ENCODE measurements at places on chromosomes 4 and X.

DNA sequence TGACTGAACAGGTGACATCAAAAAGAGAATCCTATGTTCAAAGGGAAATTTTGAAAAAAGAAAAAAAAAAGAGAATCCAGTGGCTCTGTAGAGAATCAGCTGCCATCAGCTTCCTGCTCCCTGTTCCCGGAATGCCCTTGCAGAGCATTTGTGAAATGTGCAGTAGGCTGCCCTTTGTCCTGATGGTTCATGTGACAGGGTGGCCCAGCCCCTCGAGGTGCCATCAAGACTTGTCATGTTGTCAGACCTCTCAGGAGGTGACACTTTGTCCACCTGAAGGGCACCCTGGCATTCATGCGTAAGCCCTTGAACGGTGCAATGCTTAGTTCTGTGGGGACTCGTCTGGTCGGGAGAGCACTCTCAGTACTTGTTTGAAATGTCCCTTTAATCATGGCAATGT lies 71.4 kb downstream of the CLDN34 start:
- no peak for DNase-seq

- DNase-seq, result no peak
These were observed 101.2 kb downstream of the NCAPG start for GRCh38 chr4:17912011-17912410.

DNA sequence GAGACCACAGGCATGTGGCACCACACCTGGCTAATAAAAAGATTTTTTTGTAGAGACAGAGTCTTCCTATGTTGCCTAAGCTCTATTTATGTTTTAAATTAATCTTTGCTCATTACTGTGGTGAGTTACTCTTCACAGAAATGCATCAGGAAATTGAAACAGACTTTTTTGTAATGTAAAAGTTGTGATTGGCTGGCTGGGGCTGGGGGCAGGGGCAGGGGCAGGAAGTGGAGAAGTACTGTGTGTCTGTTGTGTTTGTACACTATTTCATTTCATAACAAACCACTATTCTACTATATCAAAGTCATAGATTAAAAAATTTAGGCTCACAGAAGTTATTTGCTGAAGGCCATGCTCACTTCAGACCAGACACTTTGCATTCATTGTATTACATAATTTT lies 19.1 kb upstream of the ABRAXAS1 start:
- no peak for DNase-seq

- DNase-seq, result no peak
These were observed 58.9 kb downstream of the HTRA3 start for GRCh38 chr4:8328456-8328855.

DNA sequence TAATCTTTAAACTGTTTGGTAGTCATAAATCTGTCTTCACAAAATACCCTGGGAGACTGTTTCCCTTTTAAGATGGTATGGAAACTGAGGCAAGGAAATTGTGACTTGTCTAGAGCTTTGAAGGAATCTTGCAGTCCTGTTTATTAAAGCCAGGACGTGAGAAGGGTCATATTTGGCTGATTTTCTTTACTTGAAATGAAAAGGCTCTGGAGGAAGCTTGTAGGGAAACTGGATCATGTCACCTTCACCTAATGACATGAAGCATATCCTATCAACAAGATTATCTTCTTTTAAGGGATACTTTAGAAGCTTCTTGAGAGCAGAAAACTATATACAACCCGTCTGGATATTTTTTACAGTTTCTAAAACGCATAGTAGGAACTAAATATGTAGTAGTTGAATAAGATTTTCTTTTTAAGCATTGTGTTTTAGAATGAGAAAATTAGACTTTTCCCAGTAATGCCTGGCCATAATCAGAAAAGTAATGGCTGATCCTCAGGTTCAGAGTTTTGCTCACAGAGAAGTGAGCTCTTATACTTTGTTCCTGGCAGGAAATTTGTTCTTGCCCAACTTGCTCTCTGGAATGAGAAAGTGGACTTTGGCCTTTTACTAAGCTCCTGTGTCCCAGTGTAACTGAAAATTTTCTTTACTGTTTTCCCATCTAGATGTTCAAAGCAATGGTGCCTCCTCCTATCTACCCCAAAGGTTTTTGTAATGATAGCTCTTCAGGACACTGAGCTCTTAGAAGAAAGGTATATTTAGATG lies 136.8 kb upstream of the AFF2 start:
- no peak for DNase-seq

GRCh38 chr4:169849456-169849855 lies 91.7 kb upstream of the HPF1 start:
- no peak for DNase-seq

- no peak for DNase-seq
These were observed 1.5 kb downstream of the TSPAN5 start for GRCh38 chr4:98656886-98657285.

DNA sequence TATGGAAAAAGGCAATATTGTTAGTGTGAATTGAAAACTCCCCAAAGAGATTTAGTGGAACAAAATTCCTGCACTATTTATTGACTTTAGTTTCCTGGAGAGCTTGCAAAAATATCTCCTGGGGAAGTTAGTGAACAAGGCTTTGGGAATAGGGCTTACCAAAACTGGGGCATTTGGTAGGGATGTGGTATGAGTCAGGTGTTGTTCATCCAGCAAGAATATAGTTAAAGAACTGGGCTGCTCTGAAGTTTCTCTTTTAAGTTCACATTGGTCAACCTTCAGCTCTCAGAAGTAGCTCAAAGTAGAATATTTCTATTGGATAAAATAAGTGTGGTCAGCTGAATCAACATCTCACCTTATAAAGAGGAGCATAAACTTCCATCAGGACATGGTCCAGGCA lies 185.0 kb downstream of the CPE start:
- DNase-seq, result no peak

DNA sequence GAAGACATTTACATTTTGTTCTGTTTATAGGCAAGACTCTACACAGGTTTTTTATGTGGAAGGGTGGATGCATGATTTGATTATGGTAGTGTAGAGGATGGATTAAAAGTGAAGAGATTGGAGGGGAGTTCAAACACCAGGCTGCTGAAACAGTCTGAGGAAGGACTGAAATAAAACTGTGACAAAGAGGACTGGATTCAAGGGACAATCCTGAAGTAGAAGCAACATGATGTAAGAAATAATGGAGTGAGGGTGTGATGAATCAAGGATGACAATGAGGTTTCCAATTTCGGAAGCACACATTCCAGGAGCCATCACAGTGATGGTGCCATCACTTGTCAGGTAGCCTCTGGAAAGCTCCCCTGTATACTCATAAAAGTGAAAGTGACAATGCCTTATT lies 103.5 kb downstream of the SYNPO2 start:
- no peak for DNase-seq

DNA sequence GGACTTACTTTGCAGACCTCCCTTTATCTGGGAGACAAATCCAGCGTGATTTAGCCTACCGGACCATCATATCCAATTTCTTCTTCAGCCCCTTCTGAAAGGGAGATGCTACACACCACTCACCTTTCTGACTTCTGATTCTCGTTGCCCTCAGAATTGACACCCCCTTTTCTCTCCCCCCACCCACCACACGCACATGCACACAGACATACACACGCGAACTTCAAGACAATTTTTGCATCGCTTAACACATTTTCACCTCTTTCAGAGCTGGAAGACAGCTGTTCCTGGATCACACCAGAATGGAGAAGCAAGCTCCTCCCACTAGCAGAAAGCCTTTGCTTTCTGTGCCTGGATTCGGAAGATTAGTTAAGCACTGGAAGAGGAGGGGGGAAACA lies 1.0 kb upstream of the SNCA start:
- DNase-seq, result peak; percentile 36

DNA sequence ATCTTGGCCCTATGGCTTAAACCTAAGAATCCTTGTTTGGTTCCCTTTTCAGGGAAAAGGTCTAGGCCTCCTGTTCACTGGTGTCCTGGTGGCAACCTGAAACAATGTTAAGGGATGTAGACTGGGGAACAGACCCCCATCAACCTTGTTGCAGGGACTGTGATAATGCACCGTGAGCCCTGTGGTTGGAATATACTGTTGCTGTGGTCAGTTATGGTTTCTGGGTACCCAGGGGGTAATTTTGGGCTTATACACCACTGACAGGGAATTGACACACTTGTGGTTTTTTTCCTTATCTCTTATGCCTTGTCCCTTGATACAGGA lies 64.0 kb upstream of the WDR1 start:
- no peak for DNase-seq

DNA sequence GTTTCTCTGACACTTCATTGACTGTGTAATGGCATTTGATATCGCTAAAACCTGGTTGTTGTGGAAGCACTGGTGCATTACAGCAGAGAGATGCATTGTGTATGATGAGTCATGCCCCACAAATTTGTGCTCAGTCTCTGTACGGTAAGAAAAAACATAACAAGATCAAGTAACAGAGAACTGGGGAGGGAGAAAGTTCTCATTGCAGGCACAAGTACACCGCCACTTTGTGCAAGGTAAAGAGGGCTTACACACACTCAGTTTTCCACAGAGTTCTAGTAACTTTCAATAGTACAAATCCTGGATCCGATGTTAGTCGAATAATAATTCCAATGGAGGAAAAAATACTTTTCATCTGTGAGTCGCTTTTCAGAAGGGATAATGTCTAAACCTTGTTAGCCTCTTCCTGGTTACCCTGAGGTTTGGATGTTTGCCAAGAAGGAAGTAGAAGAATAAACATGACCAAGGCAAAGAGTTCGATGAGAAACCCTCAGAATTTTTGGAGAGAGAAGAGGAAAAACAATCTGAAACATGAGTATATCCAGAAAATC lies 512.5 kb upstream of the SLIT2 start:
- no peak for DNase-seq

DNA sequence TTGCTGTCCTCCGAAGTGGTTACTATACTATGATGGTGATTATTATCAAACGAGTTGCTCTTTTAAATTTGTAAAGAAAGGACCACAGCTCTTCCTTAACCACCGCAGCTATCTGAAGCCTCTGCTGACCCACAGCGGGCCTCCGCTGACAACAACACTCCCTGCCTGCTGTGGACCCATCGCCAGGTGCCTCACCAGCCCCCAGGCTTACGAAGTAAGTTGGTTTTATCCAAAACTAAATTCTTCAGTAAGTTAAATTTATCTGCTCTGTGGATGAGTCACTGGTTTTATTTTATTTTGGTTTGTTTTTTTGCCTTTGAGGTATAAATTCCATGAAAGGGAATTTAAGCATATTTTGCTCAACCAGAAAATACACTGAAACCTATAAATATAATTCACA lies 54.7 kb downstream of the SLC9A6 start:
- no peak for DNase-seq

- no peak for DNase-seq
These were observed 331.4 kb downstream of the PCDH7 start for GRCh38 chr4:31051565-31051964.

GRCh38 chr4:7762376-7763030 lies 177.2 kb downstream of the AFAP1 start:
- peak; percentile 51 for DNase-seq

- DNase-seq, result no peak
These were observed 340.1 kb upstream of the CTSO start for GRCh38 chr4:156293657-156294297.

DNA sequence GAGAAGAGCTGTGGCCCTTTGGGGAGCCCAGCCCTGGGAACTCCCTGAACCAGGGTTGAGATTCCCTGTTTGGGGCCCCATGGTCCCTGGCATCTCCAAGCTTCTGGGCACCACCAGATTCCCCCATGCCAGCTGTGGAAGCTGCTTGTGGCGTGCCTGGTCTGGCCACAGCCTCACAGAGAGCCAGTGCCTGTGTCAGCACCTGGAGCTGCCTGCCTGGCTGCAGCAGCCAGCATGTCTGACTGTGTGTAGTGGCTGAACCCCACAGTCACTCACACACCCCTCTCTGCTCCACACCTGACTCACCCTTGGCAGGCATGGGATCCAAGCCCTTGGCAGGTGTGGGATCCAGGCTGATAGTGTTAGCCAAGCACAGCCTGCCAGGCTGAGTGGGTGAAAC lies 97.2 kb upstream of the GALNTL6 start:
- DNase-seq, result no peak

GRCh38 chr4:174320494-174321199 lies 36.9 kb downstream of the CEP44 start:
- DNase-seq, result no peak

DNA sequence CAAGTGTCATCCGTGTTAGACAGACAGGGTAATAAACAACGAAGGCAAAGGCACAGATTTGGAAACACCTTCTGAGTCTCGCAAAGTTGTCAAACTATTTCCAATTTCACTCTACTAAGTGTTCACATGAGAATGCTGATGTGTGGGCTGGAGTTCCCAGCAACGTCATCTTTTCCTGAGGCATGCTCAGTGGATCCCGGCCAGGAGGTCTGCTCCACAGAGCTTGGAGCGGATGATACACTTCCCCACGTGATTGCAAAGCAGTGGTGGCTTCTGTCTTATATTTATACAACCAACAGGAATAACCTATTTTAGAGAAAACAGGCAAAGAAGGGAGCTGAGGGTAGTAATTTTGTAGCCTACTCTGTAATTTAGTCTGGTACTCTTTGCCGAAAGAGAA lies 40.1 kb upstream of the PDK3 start:
- DNase-seq, result no peak

GRCh38 chr4:16819652-16820051 lies 78.8 kb downstream of the LDB2 start:
- no peak for DNase-seq

GRCh38 chr4:69800599-69800998 lies 40.2 kb upstream of the SULT1B1 start:
- no peak for DNase-seq

DNA sequence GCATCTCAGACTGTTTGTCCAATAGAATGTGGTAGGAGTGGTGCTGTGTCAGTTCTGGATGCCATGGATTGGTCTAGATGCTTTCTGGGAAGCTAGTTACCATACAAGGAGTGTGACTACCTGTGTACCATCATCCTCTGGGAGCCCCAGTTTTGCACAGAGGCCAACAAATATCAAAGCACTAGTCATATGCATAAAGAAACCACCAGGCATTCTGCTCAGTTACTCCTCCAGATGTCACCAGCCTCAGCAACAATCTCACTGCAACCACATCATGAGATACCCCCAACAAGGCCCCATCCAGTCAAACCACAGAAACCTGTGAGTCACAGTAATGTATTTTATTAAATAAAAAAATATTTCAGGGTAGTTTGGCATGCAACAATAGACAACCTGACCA lies 435.8 kb upstream of the CPEB2 start:
- no peak for DNase-seq
